Effector memory CD8-positive, alpha-beta T cell (primary cell): ENCODE measurements at places on chromosomes 1 and 21.

DNA sequence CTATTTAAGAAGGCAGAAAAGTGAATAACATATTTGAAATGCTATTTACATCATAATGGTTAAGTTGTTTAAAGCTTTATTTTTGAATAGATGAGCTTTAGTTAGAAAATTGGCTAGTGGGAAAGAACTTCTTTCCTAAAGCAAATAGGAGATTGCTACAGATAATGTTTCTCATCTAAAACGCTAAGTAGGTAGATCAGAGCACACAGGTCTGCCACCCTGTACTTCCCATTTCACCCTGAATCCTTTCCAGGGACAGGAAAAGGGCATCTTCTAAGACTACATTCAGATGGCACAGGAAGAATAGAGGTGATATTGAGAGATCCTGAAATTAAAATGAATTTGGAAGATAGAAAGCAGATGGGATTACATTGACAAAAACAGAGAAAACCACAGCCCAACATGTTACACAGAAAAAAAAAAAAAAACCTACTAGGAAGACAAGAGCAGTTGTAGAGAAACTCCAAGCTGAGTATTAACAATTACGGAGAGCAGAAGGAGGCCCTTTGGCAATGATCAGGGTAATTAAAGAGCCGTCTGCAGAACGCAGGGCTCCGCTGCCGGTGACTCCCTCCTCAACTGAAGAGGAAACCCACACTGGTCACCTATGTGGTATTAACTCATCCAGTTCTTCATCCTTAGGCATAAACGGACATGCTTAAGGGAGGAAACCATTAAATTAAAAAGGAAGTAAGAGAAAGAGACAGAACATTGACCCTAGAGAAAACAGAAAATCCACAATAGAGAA is 53.6 kb upstream of the MAP10 start:
- no peaks in the 10 kb centered on the region for H3K4me1 ChIP-seq
- DNase-seq, result no peak
- no peaks in the 10 kb centered on the region for H3K27me3 ChIP-seq
- H3K36me3 ChIP-seq, result no peaks in the 10 kb centered on the region
- no peak overlapping the region for H3K27ac ChIP-seq

DNA sequence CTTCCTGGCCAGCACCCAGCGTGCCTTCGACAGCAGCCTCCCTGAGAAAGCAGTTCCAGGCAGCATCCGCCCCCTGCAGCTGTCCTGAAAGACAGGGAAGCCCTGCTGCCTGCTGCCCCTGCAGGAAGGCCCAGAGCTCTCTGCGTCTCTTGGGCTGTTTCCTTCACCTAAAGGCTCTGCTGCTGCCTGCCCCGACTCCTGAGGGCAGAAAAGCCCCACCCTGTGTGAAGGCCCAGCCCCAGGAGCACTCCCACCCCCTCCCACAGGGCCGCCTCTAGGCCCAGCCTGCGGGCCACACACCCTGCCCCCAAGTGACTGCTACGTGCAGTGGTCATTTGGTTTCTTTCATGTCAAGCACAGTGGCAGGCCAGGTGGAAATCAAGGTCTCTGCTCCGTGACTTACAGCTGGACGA is 12.4 kb downstream of the RIPK4 start:
- H3K4me3 ChIP-seq, result no peak overlapping the region
- H3K4me1 ChIP-seq, result no peaks in the 10 kb centered on the region
- DNase-seq, result no peak
- peaks cover under 1% of the 10 kb centered on the region for H3K27me3 ChIP-seq
- H3K36me3 ChIP-seq, result no peaks in the 10 kb centered on the region

- no peak overlapping the region for H3K27ac ChIP-seq
- H3K36me3 ChIP-seq, result no peaks in the 10 kb centered on the region
- H3K4me3 ChIP-seq, result no peak overlapping the region
- DNase-seq, result no peak
These were observed 292.7 kb downstream of the TPR start for GRCh38 chr1:186082235-186082937.

DNA sequence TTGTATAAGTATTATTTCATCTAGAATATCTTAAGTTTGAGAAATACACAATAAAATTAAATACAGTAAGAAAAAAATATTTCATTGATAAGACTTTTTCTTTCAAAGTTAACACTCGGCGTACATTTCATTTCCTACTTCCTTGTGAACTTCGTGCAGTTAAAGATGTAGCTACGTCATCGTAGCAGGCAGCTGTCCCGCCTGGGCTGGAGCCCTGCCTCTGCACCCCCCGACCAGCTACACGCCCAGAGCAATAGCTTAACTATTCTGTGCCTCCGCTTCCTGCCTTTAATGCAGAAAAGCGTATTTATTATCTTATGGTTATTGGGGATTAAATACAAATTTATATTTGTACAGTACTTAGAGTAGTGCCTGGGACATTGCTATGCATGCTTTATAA is 53.5 kb downstream of the CLSTN1 start:
- peaks cover 24% of the 10 kb centered on the region for H3K36me3 ChIP-seq
- H3K27me3 ChIP-seq, result no peaks in the 10 kb centered on the region
- H3K4me3 ChIP-seq, result no peak overlapping the region
- DNase-seq, result no peak

GRCh38 chr21:42848932-42849758 is 30.2 kb downstream of the WDR4 start:
- H3K4me3 ChIP-seq, result no peak overlapping the region
- no peak for DNase-seq
- H3K27ac ChIP-seq, result peak overlapping the region; percentile 25

DNA sequence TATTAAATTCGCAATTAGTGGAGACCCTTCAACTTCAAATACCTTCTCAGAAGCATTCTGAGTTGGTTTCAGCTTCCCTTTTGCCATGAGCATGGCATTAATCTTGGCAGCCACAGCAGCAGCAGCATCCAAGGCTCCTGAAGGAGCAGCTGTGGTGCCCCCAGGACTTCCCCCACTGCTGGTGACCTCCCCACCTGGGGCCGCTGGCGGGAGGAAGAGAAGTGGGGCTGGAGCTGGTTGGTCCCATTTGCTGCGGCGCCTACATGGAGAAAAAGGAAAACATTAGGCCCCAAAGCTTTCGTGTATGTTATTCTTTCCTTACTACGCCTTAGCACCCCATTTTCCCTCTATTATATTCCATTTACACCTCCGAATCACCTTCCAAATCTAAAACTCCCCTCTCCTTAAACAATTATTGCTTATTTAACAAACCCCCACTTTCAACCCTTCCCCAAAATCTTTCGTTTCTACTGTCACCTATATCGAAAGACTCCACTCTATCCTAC is 569 bp downstream of the KHDC4 start:
- no peak overlapping the region for H3K27ac ChIP-seq
- no peak overlapping the region for H3K4me3 ChIP-seq
- no peaks in the 10 kb centered on the region for H3K27me3 ChIP-seq
- no peak for DNase-seq
- H3K36me3 ChIP-seq, result peaks cover 41% of the 10 kb centered on the region
